Stimulated activated CD4-positive, alpha-beta T cell treated with anti-CD3 and anti-CD28 coated beads, TNF-alpha, amount 100 ng/mL, for 1 hour (primary cell): ENCODE measurements at places on chromosomes 12 and 14.

DNA sequence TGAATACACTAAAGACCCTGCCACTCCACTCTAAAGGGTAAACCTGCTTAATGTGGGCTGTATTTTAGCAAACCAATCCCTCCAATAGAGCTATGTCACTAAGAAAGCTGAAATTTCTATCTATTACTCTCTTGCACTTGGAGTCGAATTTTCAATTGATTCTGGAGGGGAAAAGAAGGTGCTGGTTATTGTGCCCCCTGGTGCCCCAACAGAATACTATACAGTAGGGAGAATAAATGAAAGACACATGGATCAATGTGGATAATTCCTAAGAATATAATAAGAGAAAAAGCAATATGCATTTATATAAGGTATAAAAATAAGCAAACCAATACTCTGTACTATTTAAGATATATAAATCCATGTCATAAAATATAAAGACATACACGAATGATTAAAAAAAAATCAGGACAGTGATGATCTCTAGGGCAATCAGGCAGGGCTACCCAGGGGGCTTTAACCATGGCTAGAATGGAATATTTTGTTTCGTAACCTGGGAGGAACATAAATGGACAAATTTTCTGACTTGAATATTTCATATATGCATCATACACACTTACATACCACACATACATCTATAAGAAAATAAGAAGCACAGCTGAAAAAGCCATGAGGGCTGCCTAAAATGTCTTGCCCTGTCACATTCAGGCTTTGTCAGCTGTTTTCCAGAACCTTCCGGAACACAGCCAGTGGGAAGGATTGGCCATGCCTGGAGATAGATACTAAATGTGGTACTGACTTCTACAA is 54.4 kb downstream of the EFCAB11 start:
- no peak for DNase-seq

GRCh38 chr14:67705211-67705610 is 3.5 kb downstream of the RDH12 start:
- DNase-seq: no peak

GRCh38 chr12:125166041-125166440 is 100.8 kb downstream of the AACS start:
- DNase-seq: no peak

GRCh38 chr12:8453021-8453513 is 2.7 kb upstream of the CLEC6A start:
- no peak for DNase-seq

DNA sequence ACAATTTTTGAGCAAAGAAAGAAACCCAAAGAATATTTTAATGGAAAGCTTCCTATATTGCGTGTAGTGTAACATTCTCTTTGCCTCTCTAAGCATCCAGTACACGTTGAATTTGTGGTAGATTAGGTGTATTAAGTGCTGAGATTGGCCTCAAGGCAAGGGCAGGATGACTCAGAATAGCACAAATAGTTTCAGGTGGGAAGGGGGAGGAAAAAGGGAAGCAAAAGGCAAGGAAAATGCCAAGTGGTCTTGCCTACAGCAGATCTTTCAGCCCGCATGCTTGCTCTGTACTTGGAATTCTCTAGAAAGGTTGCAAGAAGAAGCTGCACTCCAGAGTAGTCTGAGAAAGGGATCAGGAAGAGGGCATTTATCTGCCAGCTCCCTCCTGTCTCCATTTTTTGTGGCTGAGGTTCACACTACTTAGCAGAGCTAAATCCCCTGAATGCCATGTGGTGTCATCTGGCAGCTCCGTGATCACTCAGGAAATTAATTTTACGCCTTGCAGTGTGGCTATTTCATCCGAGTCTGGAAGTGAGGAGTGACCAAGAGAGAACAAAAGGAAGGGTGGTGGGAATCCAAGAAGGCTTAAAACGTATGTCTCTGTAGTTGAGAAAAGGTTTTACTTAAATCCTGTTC is 28.5 kb downstream of the CDKN1B start:
- no peak for DNase-seq

DNA sequence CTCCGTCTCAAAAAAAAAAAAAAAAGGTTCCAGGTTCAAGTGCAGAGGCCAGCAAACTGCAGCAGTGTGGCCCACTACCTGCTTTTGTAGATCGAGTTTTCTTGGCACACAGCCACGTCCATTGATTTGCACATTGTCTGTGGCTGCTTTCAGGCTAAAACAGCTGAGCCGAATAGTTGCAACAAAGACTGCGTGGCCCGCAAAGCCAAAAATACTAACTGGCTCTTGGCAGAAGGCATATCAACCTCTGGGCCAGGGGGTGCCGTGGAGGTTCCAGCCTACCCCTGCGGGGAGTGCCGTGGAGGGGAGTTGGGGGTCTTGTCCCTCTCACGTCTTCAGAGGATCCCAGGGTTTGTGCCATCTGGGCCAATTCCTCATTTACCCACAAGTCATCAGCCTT is 170.1 kb downstream of the ADGRD1 start:
- DNase-seq: no peak

GRCh38 chr12:80939231-80939950 is 1.7 kb upstream of the LIN7A start:
- no peak for DNase-seq

DNA sequence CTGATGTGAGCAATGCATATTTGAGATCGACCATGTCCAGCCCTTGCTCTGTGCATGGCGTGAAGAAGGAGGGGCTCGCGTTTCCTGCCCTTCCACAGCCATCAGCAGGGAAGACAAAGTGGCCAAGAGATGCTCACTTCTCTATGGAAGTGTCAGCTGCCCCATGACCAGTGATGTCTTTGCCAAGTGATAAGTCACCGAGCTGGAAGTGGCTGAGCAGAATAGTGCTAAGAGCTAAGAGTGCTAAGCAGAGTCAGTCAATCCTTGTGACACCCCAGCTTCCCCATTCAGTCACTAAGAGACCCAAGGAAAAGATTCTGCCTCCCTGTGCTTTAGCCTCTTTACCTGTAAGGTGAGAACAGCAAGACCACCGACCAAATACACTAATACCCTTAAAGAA is 50.5 kb upstream of the CEP83 start:
- DNase-seq: no peak

GRCh38 chr14:96233661-96234060 is 22.3 kb upstream of the BDKRB1 start:
- DNase-seq: no peak

DNA sequence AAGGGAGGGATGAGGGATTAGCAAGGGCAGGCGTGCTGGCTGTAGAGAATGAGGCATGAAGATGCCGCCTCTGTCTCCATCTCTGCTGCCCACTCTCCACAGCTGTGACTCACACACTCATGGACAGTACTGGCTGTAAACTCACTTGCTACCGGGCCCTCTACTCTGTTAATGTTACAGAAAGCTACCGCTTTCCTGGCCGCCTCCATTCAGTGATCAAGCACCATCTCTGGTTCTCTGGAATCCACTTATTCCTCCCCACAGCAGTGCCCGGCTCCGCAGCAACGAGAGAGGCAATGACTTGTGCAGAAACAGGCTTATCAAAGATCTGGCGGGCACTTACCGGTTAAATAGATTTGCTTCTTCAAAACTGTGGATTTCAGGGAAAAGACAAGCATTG is 34.8 kb downstream of the AMN start:
- DNase-seq: no peak

DNA sequence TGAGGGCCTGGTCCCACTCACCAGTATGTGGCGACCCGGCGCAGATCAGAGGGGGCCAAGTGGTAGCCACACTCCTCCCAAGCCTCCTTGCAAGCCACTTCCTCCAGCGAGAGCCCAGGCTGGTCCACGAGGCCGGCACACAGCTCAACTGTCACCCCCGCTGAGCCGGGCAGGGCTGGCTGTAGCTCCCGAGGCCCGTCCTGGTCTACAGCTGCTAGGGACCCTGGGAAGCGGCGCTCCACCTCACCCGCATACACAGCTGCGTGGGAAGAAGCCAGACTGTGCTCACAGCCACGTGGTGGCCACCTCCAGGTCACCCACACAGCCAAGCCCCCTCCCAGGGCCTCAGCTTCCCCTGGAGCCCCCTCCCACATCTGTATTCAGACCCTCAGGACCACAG is 4.6 kb downstream of the NUDT14 start:
- no peak for DNase-seq

DNA sequence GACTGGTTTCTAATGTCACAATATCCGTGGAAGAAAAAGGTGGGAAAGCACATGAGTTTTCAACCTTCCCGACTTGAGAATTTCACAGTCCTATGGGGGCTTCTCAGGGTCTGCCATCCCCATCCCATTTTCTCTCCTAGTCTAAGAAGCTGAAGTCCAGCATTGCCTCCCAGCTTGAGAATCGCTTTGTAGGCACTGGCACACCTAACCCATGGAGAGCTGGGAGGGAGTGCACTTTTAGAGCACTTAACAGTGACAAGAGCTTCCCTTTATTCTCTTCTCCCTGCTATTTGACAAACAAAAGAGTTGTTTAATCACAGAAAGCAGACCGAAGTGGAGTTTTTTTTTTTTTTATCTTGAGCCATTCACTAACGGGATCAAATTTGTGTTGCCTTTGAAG is 22.8 kb upstream of the SRRM4 start:
- no peak for DNase-seq
